ENCODE measurements at places on chromosomes 3 and 15.

- no peak for DNase-seq
These were observed 578 bp upstream of the BCHE start for GRCh38 chr3:165837801-165838200.

GRCh38 chr3:62653796-62654195 lies 221.4 kb downstream of the CADPS start:
- no peak for DNase-seq

DNA sequence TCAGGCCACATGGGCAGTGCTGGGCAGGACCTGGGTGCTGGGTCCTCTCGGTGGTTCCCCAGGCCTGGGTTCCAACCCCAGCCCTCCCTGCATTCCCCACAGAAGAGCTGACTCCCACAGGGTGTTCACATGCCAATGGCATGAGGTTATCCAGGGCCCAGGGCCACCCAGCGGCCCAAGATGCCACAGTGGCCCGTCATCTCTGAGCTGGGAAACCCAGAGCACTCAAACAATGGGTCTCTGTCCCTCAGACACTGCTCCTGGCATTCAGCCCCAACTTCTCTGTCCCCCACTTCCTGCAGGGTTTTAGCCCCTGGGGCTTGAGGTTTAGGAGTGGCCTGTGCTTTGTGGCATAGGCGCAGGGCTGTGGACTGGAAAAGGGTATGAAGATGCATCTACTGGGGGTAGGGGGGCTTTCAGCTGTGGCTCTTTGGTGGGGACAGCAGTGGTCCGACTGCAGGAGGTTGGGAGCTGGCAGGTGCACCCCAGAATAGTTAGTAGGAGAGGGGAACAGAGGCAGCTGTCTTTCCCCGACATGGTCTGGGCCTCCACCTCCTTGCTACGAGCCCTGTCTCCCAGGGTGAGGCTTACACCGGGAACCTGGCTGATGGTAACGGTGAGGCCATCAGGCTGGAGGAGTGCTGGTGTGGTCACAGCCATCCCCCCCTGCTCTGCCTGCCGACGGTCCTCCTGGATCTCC lies 1.7 kb downstream of the CCDC9B start:
- no peak for DNase-seq

DNA sequence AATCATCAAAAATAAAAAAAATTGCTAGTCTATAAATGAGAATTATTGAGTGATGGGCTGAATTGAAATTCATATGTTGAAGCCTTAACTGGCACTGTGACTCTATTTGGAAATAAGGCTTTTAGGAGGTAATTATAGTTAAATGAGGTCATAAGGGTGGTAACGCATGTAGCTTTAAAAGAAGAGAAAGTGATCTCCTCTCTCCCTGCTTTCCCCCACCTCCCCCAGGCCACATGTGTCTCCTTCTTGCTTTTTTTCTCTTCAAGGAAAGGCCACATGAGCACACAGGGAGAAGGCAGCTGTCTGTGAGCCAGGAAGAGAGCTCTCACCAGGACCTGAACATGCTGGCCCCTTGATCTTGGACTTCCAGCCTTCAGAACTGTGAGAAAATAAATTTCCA lies 48.2 kb upstream of the ARPP19 start:
- DNase-seq, result no peak

GRCh38 chr15:50302581-50302980 lies 37.1 kb upstream of the HDC start:
- DNase-seq, result no peak

DNA sequence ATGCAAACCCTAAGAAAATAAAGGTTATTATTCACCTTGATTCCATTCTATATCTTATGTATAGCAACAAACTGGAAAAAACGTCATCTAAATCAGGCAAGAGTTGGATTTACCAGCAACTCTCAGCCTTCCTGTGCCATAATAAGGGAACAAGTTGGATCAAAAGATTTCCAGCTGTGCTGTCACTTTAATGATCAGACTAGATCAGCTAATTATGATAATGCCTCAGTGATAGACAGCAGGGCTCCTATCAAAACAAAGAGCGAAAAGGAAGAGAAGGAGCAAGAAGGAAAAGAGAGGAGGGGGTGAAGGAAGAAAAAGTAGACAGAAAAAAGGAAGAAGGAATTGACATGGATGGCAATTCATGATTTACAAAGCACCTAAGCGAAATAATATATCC lies 36.7 kb upstream of the BCL6 start:
- no peak for DNase-seq

DNA sequence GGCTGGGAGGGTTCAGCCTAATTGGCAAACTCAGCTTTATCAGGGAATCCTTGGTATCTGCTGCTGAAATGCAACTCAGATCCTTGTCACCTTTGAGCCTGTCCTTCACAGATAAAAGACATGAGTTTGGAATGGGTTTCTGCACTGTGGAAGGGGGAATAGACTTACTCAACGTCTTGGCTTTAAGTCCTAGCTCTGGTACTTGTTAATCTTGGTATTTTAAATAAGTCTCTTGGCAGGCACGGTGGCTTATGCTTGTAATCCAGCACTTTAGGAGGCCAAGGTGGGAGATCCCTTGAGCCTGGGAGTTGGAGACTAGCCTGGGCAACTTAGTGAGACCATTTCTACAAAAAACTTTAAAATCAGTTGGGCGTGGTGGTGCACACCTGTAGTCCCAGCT lies 55.1 kb upstream of the ATOSA start:
- DNase-seq, result no peak

- no peak for DNase-seq
These were observed 346.6 kb downstream of the RBMS3 start for GRCh38 chr3:29627136-29628117.

GRCh38 chr3:131796558-131797198 lies 238.1 kb downstream of the CPNE4 start:
- no peak for DNase-seq

DNA sequence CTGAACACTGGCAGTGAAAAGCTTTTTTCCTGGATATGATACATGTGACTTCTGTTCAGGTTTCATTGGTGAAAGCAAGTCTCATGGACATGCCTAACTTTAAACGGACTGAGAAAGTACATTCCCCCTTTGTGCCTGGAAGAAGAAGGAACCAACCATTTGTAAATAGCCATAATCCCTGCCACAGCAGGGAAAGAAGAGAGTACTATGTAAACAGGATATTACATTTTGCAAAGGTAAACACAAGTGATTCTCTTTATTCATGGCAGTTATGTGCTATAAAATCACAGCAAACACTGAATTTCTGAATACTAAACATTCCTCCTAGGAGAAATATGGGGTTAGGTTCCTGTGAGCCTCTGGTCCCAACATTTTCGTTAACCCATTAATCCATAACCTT lies 46.8 kb downstream of the PRICKLE2 start:
- no peak for DNase-seq

GRCh38 chr3:171480526-171480925 lies 20.3 kb upstream of the TNIK start:
- DNase-seq, result no peak

DNA sequence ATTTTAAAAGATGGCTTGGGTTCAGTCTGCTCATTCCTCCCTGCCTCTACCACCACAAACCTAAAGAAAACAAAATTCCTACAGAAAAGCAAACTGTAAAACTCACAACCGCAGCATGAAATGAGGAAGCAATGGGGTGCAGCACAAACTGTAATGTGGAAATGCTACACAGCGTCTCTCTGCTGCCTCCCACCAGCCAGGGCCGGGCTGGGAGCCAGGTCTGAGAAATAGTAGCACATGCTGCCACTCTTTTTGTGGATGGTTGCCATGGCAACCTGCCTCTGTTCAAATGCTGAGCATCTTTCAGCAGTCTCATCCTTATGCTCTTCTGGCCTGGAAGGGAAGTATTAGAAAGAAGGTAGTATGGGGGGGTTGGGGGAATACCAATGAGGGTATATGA lies 55.4 kb downstream of the EOMES start:
- no peak for DNase-seq

DNA sequence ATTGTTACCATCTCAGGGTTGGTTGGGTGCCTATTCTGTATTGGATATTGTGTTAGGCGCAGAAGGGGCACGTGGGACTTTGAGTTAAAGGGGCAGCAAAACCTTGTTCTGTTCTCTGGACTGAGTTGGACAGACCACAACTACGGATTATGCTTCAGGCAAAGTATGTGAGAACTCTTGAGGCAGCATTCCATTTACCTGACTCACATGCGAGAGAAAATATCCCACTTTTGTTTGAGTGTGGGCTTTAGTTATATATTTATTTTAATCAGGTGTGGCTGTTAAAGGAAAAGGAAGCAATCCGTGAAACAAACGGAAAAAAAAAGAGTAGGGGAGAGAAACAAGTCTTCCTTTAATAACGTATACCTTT lies 627 bp upstream of the PLS1 start:
- DNase-seq, result no peak

All from stimulated activated CD8-positive, alpha-beta memory T cell treated with anti-CD3 and anti-CD28 coated beads, Interleukin-4, amount 100 ng/mL, for 4 hours (primary cell).